Osteocyte (in vitro differentiated cells): ENCODE measurements at places on chromosomes 7 and 10. TPM values are rescaled to one million over a fixed set of nuclear protein-coding genes. Genes with fewer than 3 reads are reported as not detected.

Gene VPS37D
- 5.0 and 6.2 TPM in 2 replicates for total RNA-seq

Gene GHRHR
- not detected in 2 replicates for total RNA-seq

- DNase-seq: no peak
These were observed 293.7 kb downstream of the FZD1 start for GRCh38 chr7:91557789-91558404.

- no peak for DNase-seq
These were observed 74.1 kb upstream of the DUSP5 start for GRCh38 chr10:110423650-110424049.

- DNase-seq: peak; percentile 64
These were observed 86.5 kb upstream of the NMT2 start for GRCh38 chr10:15254808-15255648.

GRCh38 chr7:130277763-130278643 lies 11.3 kb downstream of the CPA2 start:
- DNase-seq: no peak
